CD4-positive, alpha-beta T cell treated with Interleukin-1 beta for 1 hour (primary cell): ENCODE measurements at places on chromosomes 4 and X.

- DNase-seq: no peak
Observed at GRCh38 chr4:1561286-1561990, 122.7 kb downstream of the FAM53A start.

DNA sequence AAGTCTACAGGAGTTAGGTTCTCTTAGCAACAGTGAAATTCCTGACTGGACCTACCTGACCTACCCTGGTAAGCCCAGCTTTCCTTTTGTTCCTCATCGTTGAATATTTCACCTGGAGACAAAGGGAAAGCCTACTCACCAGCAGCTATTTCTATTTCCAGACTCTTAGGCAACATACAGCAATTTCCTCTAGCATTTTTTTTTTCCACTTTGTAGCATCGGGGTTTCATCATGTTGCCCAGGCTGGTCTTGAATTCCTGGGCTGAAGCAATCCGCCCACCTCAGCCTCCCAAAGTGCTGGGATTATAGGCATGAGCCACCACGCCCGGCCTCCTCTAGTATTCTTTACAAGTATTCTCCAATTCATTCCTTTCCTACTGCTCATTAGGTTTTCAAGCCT lies 6.8 kb upstream of the S100G start:
- no peak for DNase-seq

GRCh38 chrX:63652086-63652765 lies 132.8 kb downstream of the ARHGEF9 start:
- no peak for DNase-seq

DNA sequence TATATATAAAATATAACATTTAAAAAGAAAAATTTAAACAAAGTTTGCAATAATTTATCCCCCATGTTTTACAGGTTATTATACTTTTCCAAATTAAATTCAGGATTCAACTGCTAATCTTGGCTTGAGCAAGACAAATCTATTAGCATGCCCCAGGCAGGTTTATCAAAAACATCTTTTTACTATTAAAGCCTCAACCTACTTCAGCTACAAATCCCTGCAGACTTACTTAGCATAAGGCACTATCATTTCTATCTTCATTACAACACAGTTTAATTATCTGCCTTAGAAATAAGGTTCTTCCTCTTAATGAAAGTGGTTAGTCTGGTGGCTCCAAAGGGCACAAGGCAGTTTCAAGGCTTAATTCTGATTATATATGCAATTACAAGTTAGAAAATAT lies 477.6 kb downstream of the PACRGL start:
- DNase-seq: no peak

DNA sequence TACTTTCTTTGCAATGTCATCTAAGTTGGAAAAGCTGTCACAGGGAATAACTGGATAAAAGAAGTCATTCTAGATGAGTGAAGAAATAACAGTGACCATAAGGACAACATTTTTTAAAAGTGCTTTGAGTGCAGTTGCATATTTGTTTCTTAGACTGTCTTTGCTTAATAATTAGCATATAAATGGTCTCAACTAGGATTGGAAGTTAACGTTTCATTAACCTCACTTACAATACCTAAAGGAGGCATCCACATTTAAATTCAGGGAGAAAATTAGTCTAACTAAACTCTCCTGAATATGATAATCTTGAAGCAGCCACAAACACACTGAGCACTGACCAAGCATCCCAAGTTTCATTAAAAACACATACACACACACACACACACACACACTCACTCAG lies 780.7 kb downstream of the PCDH18 start:
- no peak for DNase-seq

DNA sequence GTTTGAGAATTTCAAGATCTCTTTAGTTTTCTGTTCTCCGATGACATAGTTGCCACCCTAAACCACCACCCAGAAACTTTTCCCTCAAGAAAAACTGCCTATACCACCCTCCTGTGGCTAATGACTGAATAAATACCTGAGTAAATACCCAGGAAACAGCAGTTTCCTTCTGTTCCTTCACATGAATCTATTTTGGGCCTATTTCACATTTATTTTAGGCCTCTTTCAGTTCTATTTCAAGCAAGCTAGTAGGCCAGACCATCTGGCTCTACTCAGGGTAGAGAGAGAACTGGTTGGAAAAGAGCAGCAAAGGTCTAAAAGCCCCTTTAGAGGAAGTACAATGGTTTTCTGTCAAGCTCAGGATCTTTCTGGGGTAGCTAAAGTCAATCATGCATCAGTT lies 23.4 kb downstream of the ARHGEF9 start:
- DNase-seq: peak; percentile 35

DNA sequence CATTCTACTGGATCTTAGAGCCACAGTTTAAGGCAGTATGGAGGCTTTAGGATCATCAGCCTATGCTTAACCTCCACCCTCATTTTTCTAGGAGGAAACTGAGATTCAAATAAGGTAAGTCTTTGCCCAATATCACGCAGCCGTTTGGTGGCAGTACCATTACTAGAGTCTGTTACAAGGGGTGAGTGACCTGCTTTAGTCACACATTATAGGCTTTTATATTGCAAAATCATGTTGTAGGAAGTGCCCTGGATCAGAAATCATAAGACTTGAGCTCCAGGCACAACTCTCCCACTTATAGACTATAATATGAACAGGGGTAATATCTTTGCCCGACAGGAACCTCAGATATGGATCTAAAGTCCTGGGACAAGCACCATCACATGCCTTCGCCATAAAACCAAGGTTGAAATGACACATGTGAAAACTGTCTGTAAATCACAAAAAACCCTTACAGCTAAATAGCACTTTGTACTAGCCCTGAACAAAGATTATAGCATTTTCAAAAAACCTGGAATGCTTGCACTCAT lies 19.2 kb downstream of the HPSE start:
- no peak for DNase-seq

DNA sequence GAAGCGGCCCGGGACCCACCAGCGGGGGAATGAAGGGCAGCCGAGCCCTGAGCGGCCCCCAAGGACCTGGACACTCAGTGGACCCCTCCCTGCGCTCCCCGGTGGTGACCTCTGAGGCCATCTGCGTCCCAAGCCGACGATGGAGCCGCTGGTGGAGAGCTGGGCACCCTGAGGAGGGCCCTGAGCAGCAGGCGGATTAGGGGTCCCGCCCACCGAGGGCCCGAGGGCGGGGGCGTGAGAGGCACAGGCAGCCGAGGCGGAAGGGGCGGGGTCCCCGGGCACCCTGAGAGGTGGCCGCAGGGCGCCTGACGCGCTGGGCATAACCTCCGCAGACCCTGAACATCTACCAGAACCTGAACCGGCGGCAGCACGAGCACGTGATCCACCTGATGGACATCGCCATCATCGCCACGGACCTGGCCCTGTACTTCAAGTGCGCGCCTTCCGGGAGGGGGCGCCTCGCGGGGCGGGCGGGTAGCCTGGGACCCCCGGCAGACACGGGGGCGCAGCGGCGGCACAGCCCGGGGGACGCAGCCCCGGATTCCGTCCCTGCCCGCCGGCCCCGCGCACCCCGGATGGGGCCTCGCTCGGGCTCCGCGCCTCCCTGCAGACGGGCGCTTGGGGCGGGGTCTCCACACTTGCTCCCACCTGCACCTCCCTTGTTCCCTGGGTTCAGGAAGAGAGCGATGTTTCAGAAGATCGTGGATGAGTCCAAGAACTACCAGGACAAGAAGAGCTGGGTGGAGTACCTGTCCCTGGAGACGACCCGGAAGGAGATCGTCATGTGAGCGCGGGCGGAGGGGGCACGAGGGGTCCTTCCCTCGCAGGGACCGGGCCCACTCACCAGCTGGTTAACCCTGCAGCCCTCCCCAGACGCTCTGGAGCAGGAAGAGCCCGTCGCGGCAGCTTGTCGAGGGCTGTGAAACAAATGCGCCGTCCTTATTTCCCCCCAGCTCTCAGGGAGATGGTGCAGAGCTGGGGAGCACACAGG lies 10.3 kb downstream of the ATP5ME start:
- peak; percentile 79 for DNase-seq

GRCh38 chr4:2091990-2092668 lies 33.0 kb downstream of the NAT8L start:
- no peak for DNase-seq

- DNase-seq: no peak
Observed at GRCh38 chr4:82360298-82361177, 13.3 kb downstream of the HNRNPD start.

- DNase-seq: no peak
Observed at GRCh38 chr4:6565691-6566390, 9.1 kb upstream of the MAN2B2 start.

DNA sequence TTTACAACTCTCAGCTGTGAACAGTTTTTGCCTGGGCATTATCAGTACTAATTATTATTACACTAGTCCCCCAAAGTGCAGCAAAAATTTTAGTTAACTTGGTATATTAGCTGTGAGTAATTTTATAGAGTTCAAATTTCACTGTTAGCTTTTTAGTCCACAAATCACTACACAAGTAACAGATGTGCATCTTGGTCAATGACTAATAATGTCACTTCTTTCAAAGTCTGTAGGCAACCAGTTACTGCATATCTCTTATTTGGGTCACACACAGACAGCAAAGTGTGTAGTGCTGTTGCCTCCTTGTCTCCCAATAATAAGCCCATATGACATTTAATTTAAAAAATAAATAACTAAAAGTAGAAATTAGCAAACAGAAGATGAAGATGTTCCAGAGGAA lies 159.9 kb downstream of the SCFD2 start:
- no peak for DNase-seq

GRCh38 chr4:81982846-81983540 lies 390.8 kb downstream of the HNRNPD start:
- no peak for DNase-seq

DNA sequence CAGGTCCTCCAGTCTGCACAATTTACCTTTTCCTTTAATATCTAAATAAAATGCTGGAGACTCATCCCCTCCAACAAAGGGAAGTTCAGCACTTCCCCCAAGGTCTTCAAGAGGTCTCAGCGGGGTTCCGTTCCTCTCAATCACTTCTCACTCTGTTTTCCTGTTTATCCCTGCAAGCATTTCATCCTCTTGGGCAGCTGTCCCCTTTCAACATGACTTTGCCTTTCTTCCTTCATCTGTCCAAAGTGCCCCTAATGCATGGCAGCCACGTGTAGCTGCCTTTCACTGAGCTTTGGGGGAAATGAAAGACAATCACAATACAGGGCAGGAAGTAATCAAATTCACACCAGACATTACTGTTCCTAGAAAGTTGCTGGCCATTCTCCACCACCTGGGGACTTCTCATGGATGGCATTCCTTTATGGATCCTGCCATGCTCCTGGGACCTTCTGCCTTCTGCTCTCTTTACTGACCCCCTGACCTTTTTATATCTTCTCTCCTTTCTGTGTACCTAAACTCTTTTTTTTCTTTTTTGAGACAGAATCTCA lies 79.7 kb upstream of the USP9X start:
- DNase-seq: no peak

- no peak for DNase-seq
Observed at GRCh38 chrX:12278151-12278550, 139.9 kb downstream of the FRMPD4 start.

GRCh38 chr4:168337550-168337940 lies 19.0 kb upstream of the DDX60 start:
- DNase-seq: no peak

DNA sequence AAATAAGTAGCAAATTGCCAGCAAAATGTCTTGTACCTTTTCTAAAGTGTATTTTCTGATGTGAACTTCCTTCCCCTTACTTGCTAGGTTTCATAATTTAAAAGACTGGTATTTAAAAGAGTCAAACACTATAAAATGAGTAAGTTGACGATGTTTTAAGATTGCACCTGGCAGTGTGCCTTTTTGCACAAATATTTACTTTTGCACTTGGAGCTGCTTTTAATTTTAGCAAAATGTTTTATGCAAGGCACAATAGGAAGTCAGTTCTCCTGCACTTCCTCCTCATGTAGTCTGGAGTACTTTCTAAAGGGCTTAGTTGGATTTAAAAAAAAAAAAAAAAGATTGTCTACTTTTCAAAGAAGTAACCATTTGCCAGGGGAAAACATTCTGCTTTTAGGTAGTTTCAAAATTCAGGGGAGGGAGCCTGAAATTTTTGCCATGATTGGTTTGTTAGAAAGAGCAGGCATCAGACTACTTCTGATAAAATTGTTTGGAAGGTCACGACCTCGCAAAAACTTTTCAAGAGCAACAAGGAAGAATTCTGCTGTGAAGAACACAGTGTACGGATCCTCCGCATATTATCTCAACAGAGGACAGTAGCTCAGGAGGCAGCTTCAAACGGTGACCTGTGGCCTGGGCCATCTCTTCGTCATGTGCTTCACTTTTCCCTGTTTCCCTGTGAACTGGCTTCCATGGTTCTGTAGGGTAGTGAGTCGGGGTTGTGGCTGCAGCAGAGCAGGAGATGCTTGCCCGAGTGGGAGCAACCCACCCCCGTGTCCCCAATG lies 66.1 kb downstream of the CDS1 start:
- DNase-seq: no peak

- no peak for DNase-seq
Observed at GRCh38 chr4:150600812-150601445, 19.0 kb downstream of the MAB21L2 start.

DNA sequence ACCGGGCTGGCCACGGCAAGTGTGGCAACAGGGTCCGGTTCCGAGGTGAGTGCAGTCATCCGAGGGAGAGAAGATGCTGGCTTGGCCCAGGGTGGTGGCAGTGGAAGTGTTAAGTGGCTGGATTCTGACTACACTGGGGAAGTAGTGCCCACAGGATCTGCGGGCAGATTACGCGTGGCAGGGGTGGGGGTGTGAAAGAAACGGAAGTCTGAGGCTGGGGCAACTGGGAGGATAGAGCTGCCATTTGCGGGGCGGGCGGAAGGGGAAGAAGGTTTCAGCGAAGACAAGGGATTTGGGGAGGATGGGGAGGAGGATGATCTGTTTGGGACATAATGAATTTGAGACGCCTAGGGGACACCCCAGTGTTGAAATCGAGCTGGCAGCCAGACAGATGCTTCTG lies 5.3 kb downstream of the RS1 start:
- DNase-seq: no peak

- no peak for DNase-seq
Observed at GRCh38 chrX:24963823-24964222, 51.9 kb downstream of the ARX start.

DNA sequence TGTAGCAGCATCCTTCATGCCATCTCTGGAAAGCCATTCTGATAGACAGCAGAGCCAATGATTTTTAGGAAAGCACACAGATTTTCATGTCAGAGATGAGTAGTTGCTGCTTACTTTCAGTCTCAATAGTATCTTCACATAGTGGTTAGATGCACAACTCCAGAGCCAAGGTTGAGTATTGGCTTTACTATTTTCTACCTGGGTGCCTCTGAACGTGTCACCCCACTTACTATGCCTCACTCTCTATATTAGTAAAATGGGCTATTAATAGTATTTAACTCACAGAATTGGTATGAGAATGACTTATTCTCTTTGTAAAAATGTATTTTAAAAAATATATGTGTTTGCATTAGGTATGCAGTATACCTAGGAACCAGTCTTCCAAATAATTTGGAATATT lies 108.8 kb upstream of the STIM2 start:
- no peak for DNase-seq

DNA sequence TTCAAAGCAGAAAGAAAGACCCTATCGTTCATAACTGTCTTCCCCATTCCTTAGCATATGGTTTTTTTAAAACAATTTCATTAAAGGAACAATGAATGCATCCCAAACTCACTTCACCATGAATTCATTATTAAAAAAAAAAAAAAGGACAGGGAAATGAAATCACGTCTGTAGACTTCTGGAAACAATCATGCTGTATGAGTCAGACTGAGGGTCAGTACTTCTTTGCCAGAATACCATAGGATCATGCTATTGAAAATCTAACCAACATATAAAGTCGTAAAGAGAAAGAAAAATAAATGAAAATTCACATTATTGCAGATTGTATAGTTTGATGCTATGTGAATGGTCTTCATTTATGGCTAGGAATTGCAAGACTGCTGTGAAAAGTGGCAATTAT lies 144.4 kb downstream of the PCDH18 start:
- DNase-seq: no peak
